Fibroblast of pulmonary artery (primary cell): ENCODE measurements at places on chromosomes 3 and 15.
A peak's percentile ranks its signal among the peaks of the same experiment; 100 is the strongest.

- DNase-seq = no peak
Observed at GRCh38 chr3:171249245-171249644, 211.0 kb downstream of the TNIK start.

- DNase-seq = no peak
Observed at GRCh38 chr3:62229211-62229610, 144.1 kb downstream of the FEZF2 start.

GRCh38 chr3:188446014-188446413, 292.1 kb downstream of the LPP start:
- no peak for DNase-seq

- DNase-seq = no peak
Observed at GRCh38 chr15:66725464-66725785, 23.4 kb downstream of the SMAD6 start.

- DNase-seq = peak; percentile 59
Observed at GRCh38 chr15:68431792-68432401, at the start of gene ITGA11. Gene ITGA11, minus strand, starts transcription at chr15:68432163. Its CDS starts 97 bp downstream, at chr15:68432066.

GRCh38 chr3:37029111-37029510, 35.8 kb downstream of the MLH1 start:
- DNase-seq = peak; percentile 11

DNA sequence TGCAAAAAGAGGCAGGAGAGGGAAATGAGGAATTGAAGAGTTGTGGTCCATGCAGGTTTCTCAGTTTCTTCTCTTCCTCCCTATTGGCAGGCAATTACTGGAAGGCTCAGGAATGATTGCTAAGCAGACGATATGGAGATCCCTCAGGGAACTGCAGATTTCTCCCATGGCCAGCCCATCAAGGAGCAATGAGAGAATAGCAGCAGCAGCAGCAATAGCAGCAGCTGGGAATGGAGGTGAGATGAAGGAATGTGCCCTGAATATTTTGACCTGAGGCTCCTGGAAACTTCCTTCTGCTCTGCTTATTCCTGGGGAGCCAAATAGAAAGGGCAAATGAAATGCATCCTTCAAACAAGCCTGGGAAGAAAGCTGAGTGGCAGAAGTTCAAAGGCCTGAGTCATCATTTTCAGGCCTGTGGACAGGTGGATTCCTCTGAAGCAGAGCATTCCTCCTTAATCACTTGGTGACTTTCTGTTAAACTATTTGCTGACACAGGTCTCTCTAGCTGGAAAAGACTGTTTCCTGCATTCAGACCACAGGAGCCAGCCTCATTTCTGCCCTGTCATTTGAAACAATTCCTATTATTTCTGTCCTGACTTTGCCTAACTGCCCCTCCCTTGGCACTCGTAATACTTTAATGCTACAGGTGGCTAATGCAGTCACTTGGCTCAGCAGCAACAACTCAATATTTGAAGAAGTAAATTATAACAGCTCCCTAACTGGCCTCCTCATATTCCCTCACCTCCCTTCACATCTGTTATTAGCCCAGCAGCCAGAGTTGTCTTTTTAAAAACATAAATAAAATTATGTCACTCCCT, 146.9 kb upstream of the GADL1 start:
- DNase-seq = peak; percentile 70

GRCh38 chr15:65870889-65871533, 1.7 kb downstream of the RAB11A start:
- peak; percentile 83 for DNase-seq

- no peak for DNase-seq
Observed at GRCh38 chr3:37609181-37610110, 252.2 kb upstream of the CTDSPL start.

GRCh38 chr3:197577366-197578074, 21.8 kb upstream of the BDH1 start:
- DNase-seq = no peak

- DNase-seq = no peak
Observed at GRCh38 chr15:66963084-66963483, 102.3 kb upstream of the SMAD3 start.

GRCh38 chr3:45964139-45964538, 20.9 kb downstream of the CXCR6 start:
- DNase-seq = no peak

- peak; percentile 39 for DNase-seq
Observed at GRCh38 chr15:42499858-42500609, 4.6 kb downstream of the SNAP23 start.

- no peak for DNase-seq
Observed at GRCh38 chr3:104005815-104006214, 1360.9 kb upstream of the ALCAM start.

- DNase-seq = no peak
Observed at GRCh38 chr3:140712301-140712700, 34.4 kb downstream of the TRIM42 start.

GRCh38 chr3:181709537-181710279, 2.0 kb upstream of the SOX2 start:
- DNase-seq = peak; percentile 69
